ENCODE measurements at places on chromosomes 7 and 10.

DNA sequence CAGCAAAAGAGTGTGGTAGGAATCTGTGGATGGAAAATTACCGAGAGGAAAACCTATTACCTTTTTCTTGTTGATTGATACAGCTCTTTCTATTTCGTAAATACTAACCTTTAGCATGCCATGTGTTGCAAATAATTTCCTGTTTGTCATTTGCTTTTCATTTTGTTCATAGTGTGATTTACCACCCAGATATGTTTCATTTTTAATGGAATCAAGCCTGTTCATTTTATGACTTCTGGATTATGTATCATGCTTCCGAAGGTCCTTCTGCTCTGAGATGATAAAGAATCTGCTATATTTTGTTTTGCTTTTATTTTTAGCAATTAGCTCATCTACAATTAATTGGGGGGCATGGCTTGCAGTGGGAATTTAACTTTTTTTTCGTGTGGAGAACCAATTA, 46.5 kb downstream of the INPP5F start:
- no peak for DNase-seq

DNA sequence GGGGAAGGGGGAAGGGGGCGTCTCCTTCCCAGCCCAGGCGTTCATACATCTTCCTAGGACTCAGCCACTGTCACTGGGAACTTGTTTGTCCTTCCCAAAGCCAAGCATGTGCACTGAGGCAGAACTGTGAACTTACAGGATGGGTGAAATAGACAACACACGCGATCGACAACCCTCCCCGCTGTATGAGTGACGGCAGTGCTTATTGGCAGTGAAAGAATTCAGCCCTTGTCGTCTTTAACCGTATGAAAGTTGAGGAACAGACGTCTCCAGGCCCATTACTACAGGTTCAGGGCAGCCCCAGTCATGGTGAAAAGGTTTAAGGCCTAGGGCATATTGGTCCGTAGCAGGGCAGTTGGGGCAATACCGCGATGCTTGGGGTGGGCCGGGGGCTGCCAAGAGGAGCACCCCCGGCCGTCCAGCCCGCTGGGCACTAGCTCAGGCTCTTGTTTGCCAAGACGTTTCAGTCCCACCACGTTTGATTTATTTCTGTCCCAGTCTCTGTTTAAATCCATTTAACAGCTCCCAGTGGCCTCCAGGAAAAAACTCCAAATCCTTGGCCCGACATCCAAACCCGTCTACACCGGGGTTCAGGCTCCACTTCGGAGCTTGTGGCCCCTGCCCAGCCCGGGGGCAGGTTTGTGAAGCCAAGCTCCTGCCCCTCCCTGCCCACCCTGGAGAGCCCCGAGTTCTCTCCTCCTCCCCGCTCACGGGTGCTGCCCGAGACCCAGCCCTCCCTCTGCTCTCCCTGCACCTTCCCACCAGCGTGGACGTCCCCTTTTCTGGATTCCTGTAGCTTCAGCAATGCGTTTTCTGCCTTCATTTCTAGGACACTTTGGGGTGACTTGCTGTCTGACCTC, 159.8 kb downstream of the DNAJB6 start:
- DNase-seq: no peak

GRCh38 chr7:80393786-80394185, 118.1 kb downstream of the GNAT3 start:
- DNase-seq: no peak

DNA sequence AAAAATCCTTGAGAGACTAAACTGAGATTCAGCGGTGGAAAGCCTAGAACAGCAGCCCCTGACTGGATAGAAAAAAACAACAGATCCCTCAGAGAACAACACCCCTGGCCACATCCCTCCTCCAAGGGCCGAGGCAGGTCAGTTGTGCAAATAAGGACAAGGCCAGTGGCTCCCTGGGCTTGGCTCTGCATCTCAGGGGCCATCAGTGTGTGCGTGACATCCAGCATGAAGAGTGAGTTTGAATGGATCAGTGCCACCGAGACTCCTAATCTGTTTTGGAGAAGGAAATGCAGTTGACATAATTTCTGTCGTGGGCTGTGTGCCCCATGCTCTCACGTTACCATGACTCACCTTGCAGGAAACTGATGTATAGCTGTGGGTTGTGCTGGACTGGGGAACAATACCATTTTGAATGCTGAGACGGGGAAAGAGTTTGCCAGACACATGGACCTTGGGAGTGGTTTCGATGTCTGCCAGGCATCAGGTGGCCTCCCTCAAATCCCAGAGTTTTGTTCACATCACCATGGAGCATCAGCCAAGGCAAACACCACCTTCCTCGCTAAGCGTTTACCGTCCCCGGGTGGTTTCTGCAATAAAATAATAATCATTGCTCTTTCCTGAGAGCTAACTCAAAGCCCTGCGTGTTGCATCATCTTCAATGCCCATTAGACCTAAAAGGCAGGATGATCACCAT, 153.2 kb upstream of the FZD8 start:
- DNase-seq: peak; percentile 17

- peak; percentile 38 for DNase-seq
Observed at GRCh38 chr10:22308390-22308789, 7.8 kb upstream of the COMMD3 start.

GRCh38 chr10:100942229-100942628, 27.1 kb upstream of the SEMA4G start:
- DNase-seq: no peak

DNA sequence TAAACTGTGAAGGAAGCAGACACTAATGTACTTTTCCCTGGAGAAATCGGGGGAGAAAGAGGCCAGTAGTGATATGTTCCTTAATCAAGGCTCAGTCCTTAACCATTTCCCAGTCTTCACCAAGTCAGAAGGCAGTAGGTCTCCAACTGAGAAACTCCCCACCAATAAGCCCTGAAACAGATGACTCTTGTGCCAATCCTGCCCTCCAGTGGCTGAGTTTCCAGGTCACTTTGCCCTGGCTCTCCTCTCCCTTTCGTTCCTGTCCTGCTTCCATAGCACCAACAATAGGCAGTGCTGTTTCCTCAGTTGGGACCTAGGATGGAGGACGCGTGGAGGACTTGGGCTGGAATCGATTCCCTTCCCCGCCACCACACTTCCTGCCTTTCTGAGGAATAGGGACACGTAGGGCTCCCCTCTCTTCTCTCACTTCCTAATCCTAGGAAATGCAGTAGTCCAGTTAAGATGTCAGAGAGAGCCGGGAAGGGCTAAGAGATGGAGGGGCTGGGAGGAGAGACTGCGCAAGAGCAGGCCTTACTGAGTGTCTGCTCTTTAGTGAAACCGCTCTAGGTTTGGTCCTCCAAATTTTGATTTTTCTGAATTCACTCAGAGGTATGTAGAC, 23.4 kb downstream of the ATOH7 start:
- DNase-seq: peak; percentile 83

DNA sequence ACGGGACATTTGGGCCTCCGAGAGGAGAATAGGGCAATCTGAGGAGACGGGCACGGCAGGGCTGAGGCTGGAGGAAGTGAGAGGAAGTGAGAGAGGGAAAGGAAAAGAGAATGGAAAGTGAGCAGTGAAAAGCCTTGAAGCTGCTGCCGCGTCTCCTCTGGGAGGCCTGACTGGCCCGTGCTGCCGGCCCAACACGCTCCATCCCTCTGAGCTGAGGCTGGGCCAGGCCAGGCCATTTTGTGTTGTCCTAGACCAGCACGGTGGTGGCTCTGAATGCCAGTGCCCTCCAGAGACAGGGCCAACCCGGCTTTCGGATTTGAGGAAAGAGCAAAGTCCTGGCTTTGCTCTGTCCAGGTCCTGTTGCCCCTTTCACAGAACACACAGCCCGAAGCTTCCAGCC, 361.1 kb upstream of the SHH start:
- DNase-seq: no peak

DNA sequence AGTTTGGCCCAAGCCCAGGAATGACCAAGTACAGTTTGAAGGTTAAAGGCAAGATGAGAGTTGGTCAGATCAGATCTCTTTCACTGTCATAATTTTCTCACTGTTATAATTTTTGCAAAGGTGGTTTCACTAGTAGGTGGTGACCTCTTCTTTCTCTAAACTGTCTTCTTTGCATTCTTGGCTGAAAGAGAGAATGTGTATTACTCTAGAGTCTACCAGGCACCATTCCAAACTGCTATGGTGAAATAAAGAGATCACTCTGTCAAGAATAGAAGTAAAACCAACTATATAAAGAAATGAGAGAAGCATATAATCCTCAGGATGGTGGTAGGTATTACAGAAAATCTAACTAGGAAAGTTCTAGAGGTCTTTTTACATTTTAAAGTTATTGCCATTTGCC, 72.7 kb downstream of the DYNC1I1 start:
- no peak for DNase-seq

DNA sequence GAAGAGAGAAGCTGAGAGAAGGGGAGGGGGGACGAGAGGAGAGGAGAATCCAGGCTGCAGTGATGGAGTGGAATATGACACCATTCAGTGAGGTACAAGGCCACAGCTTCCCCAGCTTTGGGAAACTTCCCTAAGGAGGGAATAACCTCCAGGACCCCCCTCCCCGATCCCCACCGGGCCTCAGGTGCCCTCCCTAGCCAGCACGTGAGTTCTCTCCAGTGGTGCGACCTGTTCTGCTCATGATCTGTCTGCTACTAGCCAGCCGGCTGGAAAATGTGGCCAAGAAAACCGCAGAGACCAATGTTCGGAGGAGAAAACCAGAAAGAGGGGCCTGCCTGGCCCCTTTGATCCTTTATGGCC, 39.9 kb upstream of the AGK start:
- DNase-seq: no peak

DNA sequence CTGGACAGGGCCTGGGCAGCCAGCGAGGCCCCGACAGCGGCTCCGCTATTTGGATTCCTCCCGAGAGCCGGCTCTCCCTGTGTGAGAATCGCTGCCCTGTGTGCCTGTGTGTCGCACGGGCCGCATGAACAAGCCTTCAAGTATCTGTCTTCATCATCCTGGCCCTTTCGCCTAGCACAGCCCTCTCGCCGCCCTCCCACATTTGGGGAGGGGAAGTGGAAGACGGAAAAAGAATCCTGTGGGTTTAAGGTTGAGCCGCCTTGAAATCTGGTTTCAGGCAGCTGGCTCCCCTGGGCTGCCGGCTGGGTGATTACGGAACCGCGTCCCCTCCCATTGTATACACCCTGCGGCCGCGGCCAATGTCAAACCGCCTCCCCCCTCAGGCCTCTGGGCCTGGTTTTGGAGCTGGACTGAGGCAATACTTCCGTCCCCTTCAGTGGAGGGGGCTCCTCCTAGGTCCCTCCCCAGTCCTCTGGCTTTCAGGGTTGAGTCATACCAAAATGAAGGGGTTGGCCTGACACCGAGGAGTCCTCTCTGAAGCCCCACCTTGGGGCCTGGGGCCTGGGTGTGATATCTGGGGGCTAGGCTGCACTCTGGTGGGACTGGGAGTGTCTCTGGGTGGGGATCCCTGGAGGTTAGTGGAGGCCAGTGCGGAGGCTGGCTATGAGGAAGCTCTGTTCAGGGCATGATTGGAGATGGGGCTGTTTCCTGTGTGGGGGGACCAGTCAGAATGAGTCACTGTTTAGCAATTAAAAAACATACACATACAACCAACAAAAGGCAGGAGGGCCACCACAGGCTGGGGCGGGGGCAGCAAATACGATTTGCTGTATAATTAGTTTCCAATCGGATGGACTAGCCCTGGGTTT, 1.7 kb downstream of the TRIM8 start:
- peak; percentile 96 for DNase-seq

DNA sequence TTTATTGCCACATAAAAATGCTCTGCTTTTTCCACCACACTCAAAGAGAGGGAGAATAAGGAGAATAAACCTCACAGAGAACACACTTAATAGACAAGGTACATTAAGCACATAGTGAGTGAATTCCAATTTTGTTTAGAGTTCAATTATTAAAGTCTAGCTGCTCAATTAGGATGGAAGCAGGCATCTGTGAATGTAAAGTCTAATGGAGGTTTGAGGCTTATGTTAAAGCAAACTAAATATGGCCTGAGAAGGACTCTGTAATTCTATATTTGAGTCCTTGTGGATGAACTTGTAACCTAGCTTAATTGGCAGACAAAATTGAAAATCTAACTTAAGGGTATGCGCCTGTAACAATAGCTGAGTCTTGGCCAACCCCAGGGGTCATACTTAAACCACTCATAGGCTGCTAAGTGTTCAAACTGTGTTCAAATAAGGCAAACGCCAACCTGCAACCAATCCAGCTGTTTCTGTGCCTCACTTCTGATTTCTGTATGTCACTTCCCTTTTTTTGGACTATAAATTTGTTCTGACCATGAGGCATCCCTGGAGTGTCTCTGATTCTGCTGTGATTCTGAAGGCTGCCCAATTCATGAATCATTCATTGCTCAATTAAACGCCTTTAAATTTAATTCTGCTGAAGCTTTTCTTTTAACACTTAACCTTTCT, 31.3 kb upstream of the NME8 start:
- DNase-seq: no peak

DNA sequence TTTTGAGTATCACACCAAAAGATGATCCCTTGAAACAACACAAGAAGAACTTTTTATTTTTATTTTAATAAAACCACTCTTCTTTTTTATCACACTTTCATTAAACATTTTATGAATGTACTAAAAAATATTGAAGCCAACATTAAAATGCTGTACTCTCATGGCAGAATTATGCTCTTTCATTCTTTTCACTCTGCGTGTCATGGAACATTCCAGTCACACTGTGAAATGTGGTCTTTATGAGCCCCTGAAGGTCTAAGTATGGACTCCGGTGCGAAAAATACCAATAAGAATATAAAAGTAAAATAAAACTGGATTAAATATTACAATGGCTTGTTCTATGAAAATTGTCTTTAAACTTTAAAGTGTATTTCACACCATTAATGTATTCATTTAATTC, 148.4 kb downstream of the TMEM26 start:
- DNase-seq: no peak

- DNase-seq: no peak
Observed at GRCh38 chr10:132651511-132652029, 114.0 kb downstream of the INPP5A start.

DNA sequence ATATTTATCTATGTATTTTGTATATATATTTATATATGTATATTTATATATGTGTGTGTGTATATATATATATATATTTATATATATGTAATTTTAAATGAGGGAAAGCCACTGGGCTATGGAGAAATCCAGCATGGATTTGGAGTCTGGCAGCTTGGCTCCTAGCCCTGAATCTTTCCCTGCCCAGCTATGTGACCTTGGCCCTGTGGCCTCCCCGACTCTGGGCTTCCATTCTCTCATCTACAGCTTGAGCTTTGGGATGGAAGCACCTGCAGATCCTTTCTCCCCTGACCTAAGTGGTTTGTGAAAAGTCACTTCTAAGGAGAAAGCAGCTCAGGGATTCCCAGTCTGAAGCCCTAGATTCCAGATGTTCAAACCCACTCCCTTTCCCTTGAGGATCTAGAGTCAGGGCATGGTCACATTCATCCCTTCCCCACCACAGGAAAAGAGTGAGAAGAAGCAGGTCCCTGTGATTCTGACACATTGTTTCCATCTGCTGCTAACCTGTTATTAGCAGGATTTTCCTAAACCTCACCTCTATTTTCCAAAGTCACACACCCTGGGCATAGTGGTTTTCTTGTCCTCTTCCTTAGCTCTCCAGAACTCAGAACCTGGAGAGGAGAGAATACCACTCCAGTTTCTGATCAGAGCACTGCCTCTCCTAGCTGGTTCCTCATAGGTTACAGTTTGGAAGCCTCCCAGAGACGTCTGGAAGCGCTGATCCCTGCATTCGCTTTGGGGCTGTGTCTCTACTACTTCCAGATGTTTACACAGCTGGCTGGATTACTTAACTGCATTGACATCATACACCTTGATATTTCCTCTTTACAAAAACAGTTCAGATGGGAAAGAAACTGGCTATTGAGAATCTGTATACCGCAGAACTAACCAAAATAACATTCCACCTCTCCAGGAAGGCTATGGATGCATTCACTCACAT, 327.5 kb upstream of the ZMIZ1 start:
- peak; percentile 13 for DNase-seq

GRCh38 chr7:33237036-33237435, 107.7 kb downstream of the BBS9 start:
- DNase-seq: no peak

- DNase-seq: no peak
Observed at GRCh38 chr7:79615871-79616640, 162.6 kb upstream of the MAGI2 start.
